ENCODE measurements at places on chromosomes 3 and 15.

DNA sequence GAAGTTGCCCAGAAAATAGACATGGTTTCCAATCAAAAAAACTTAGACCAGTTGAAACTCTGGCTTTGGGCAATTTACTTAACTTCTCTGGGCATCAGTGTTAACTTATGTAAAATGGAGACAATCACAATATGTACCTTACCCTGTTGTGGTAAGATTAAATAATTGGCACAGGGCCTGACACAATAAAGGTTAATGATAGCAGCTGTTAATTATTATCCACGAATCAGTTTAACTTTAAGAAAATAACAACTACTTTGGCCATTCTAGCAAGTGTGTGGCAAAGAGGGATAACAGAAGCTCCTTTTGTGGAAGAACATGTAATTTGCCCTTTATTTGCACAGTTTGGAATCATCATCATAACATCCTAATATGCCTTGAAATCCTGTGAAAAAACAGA is 787.6 kb downstream of the FHIT start:
- DNase-seq, result no peak

GRCh38 chr3:128846486-128846891 is 32.9 kb upstream of the ACAD9 start:
- no peak for DNase-seq

DNA sequence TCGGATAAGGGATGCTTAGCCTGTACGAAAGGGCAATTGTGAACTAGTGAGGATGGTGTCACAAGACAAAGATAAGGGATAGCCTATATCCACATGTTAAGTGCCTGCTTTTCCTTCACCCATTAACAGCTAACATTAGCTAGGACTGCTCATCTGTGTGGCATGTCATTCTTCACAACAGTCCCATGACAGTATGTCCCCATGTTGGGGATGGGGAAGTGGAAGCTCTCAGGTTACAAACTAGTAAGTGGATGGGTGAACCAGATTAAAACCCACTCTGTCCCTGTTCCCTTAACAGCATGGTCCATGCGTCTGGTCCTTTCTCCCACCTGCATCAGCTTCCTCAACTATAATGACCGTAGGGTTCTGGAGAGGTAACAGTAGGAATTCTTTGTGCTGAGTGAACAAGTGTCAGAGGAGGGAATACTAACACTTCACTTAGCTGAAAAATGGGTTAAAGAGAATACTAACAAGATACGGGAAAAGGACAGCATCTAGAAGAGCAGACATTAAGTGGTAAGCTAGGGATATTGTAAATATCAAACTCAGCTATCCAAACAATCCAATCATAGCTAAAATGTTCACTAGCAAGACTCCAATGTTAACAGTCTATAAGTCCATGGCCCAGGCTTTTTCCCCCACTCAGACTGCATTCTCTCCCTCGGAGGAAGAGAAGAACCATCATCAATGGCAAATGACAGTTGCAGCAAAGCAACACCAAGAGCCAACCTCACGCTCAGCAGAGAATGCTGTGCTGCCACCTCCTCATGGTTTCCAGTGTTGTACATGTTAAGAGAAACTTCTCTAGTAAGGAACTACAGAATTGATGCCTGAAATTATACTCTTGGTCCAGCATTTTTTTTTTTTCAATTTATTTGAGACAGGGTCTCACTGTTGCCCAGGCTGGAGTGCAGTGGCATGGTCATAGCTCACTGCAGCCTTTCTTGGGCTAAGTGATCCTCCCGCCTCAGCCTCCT is 5.0 kb downstream of the RPLP1 start:
- DNase-seq, result no peak

GRCh38 chr3:136959599-136959998 is 1.8 kb downstream of the IL20RB start:
- no peak for DNase-seq

DNA sequence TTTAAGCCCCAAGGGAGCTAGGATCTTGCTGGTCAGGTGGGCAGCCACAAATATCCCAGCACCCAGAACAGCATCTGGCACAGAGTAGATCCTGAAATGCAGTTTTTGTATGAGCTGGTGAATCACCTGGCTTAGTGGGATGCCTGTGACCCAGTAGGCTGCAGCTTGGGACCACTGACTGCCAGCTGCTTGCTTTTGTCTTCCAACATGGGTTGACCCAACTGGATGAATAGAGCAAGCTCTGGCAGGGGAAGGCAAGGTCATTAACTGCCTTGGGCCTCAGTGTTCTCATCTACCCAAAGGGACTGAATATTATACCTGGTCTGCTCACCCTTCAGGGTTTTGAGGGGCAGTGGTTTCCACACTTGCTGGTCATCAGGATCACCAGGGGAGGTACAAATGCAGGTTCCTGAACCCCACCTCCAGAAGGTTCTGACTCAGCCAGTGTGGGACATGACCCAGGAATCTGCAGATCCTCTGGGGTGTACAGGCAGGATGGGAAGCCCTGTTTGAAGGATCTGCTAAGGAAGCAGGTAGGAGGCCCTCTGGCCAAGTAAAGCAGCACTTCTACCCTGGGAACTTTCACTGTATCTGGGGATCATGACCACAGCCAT is 55.4 kb downstream of the ITGA11 start:
- DNase-seq, result no peak

DNA sequence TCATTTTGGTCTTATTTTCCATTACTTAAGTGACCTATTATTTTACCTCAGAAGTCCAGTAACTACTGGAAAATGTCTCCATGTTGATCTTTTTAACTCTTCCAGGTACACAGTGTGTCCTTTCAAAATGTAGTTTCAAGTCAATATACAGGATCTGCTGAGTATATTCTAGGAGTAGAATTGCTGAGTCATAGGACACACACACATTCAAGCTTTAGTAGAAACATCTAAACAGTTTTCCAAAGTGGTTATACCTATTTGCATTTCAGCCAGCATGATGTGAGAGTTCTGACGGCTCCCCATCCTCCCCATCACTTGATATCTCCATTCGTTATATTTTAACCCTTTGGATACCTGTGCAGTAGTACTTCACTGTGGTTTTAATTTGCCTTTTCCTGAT is 271.9 kb downstream of the MCTP2 start:
- no peak for DNase-seq

GRCh38 chr3:169400874-169401273 is 262.6 kb downstream of the MECOM start:
- DNase-seq, result no peak

GRCh38 chr3:87792534-87793336 is 266.1 kb downstream of the CGGBP1 start:
- DNase-seq, result no peak

- no peak for DNase-seq
These were observed 8.8 kb downstream of the STOML1 start for GRCh38 chr15:73983211-73983727.

DNA sequence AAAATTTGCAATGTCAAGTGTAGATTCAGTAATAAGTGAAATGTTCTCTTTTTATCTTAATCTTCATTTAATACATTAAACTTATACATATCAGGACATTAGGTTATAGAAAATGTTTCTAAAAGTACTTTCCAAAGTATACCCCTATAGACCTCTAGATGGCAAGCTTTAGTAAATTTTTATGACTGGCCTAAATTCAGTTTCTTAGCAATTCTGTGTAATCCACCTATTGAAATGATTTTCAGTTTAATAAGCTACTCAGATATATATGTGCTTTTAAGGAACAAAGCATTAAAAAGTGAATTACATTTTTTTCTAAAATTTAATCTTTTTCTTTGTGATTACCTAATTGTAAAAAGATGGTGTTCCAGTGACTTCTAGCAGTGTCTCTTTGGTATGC is 342.2 kb downstream of the GBE1 start:
- DNase-seq, result no peak

DNA sequence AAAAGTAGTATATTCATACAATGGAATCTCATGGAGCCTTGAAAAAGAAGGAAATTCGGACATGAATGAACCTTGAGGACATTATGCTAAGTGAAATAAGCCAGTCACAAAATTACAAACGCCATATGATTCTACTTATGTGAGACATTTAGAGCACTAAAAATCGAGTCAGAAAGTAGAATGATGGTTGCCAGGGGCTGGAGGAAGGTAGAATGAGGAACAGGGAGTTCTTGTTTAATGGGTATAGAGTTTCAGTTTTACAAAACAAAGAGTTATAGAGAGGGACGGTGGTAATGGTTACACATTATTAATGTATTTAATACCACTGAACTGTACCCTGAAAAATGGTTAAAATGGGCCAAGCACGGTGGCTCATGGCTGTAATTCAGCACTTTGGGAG is 19.5 kb downstream of the UBXN7 start:
- no peak for DNase-seq

GRCh38 chr3:31974964-31975363 is 6.1 kb downstream of the OSBPL10 start:
- DNase-seq, result no peak

GRCh38 chr3:193116871-193117270 is 124.2 kb upstream of the PLAAT1 start:
- DNase-seq, result no peak

DNA sequence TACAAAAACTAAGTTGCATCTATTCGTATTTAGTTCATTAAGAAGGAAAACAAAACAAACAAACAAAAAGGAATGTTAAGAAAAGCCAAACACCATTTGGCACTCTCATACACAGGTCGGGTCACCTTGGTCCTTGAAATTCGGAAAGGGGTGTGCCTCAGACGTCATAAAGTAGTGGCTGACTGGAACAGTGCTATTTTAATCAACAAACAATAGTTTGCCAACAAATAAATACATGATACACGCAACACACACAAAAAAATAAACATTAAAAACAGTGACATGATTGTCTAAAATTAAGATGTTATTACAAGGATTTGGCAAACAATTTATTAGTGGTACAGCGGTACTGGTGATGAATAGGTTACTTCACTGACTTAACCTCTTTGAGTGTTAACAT is 579.6 kb downstream of the MECOM start:
- DNase-seq, result no peak

- no peak for DNase-seq
These were observed 10.2 kb upstream of the GCSAM start for GRCh38 chr3:112143251-112143650.

DNA sequence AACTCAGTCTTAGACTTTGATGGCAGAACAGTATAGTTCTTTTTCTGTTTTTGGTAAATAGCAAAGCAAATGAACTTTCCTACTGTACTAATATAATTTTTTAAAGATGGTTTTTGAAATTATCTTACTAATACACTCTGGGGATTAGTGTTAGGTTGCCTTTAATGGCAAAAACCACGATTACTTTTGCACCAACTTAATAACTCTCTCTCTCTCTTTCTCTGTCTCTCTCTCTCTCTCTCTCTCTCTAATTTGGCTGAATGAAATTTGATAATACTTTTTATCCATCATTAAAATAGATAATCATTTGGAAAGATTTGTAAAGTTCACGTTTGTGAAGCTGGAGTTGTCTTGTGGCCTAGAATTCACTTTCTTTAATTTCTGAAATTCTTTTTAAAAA is 257.8 kb downstream of the LPP start:
- DNase-seq, result no peak

DNA sequence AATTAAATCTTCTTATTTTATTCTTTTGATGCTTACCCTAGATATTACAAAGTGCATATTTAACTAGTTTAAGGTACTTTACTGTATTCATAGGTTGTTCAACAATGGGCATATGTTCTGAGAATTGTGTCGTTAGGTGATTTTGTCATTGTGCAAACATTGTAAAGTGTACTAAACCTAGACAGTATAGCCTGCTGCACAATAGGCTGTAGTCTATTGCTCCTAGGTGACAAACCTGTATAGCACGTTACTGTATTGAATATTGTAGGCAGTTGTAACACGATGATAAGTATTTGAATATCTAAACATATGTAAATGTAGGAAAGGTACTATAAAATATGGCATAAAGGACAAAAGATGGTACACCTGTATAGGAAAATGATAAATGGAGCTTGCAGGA is 100.7 kb downstream of the CACNA2D3 start:
- DNase-seq, result no peak

DNA sequence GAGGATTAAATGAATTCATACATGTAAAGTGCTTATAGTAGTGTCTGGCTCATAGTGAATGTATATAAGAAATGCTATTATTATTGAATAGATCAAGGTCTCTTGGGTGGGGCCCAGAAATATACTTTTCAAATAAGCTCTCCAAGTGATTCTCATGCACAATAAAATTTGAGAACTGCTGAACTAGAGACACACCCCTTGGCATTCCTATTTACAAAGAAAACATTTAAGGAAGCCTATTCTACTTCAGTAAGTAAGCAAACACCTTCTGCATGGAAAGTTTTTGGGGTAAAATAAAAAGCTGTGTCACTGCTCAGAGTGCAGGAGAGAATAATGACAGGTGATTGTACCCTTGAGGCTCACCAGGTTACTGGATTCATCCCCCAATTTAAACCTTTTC is 75.2 kb downstream of the EOMES start:
- no peak for DNase-seq

DNA sequence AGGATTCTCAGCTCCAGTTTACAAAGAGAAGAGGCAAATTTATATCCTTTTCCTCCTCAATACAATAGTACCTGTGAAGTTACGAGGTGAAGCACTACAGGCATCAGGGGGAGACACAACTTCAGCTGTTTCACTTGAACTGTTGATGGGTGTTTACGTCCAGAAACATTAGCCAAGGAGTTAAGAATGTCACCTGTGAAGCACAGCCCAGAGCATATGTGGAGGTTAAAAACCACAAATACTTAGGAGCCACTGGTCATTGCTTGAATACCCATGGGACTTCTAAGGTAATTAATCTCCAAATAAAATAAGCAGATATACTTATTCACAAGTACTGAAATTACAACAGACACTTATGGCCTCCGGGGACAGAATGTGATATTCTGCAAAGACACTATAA is 246.5 kb downstream of the ULK4 start:
- no peak for DNase-seq

DNA sequence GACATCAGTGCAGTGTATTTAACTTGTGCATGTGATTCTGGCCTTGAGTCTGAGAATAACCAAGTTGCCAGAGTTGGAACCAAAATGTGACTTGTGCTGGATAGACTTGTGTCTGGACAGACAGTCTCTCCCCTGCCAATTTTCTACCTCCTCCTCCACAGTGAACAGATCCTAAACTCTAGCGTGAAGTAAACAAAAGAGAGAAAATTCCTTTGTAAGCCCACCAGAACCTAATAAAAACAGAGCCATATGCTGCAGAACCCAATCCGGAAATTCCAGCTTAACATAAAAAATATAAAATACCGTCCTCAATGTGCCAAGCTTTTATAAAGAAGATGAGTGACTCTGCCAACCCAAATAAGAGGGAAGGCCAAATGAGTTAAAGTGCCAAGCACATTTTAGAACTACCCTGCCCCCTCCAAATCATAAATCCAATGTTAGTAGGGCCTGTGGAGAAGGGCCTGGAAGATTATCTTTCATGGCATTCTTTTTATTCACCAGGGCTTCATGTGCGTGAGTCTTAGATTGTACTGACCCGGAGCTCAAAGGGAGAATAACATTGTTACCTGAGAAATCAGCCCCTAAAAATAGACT is 344.6 kb upstream of the PROK2 start:
- no peak for DNase-seq

- DNase-seq, result peak; percentile 66
These were observed 1.3 kb downstream of the FEM1B start for GRCh38 chr15:68278595-68279405.

- DNase-seq, result no peak
These were observed 10.5 kb downstream of the BNIP2 start for GRCh38 chr15:59678620-59679019.

GRCh38 chr3:54891540-54891897 is 36.3 kb downstream of the LRTM1 start:
- no peak for DNase-seq

GRCh38 chr15:72155003-72155621 is 36.9 kb downstream of the SENP8 start:
- no peak for DNase-seq

- no peak for DNase-seq
These were observed 988.7 kb downstream of the NTRK3 start for GRCh38 chr15:87267798-87268197.
